ENCODE measurements at places on chromosomes 13 and 19.

DNA sequence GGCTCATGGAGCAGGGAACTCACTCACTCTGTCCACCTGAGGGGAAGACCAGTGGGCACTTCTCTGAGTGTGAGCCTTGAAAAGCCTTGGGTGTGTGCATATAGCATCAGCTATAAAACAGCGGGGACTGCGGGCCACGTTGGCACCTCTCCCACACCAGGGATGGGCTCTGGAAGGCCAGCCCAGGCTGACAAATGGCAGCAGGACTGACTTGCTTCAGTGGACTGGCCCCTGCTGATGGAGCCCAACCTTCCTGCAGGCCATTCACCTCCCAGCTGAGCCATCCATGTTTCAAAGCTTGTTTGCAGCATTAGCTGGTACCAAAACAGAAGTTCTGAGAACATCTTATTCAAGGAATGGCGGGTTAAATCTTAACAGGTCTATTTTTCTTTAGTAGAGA, 21.0 kb downstream of the TSHZ3 start:
- no peak for DNase-seq

GRCh38 chr13:20178156-20178555, 14.6 kb downstream of the GJB2 start:
- DNase-seq = no peak

- no peak for DNase-seq
These were observed 23.5 kb upstream of the MYDGF start for GRCh38 chr19:4693471-4694121.

DNA sequence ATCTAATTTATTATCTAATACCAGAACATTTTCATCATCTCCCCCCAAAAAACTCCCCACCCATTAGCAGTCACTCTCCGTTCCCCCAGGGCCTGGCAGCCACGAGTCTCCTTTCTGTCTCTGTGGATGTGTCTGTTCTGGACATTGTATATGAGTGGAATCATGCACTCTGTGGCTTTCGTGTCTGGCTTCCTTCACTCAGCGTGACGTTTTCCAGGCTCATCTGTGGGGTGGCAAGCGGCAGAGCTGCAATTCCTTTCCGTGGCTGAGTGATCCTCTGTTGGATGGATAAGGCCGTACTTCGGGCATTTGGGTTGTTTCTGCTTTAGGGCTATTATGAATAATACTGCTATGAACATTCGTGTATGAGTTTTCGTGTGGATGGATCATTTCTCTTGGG, 3.1 kb downstream of the AP2S1 start:
- DNase-seq = no peak

DNA sequence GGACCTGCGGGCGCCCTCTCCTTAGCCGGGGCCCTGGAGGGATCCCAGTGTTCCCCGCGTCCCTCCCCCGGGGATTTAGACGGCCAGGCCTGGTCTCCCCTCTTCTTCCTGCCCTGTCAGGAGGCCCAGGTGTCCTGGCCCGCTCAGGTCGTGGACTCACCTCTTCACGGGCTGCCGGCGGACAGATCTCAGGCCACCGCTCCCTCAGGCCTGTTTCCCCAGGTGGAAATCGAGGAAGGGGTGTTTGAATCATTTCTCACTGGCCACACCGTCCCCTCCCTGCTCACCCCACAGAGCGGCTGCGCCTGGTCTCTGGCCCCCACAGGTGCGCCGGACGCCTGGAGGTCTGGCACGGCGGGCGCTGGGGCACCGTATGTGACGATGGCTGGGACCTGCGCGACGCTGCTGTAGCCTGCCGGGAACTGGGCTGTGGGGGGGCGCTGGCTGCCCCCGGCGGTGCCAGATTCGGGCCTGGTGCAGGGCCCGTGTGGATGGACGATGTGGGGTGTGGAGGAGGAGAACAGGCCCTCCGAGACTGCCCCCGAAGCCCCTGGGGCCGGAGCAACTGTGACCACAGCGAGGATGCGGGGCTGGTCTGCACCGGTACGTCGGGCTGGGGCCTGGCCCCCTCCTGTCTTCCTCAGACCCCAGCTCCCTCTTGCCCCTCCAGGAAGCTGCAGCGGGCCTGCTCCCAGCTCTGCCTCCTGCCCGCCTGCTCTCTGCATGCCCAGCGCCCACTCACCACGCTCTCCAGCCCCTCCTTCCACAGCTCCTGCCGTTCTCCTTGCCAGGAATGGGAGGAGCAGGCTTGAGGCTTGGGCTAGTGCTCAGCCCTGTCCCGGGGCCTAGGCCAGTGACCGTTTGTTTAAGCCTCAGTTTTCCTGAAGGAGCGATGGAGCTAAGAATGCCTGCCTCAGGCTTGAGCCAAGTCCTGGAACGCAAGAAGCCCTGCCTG, 2.5 kb downstream of the SSC5D start:
- DNase-seq = no peak

DNA sequence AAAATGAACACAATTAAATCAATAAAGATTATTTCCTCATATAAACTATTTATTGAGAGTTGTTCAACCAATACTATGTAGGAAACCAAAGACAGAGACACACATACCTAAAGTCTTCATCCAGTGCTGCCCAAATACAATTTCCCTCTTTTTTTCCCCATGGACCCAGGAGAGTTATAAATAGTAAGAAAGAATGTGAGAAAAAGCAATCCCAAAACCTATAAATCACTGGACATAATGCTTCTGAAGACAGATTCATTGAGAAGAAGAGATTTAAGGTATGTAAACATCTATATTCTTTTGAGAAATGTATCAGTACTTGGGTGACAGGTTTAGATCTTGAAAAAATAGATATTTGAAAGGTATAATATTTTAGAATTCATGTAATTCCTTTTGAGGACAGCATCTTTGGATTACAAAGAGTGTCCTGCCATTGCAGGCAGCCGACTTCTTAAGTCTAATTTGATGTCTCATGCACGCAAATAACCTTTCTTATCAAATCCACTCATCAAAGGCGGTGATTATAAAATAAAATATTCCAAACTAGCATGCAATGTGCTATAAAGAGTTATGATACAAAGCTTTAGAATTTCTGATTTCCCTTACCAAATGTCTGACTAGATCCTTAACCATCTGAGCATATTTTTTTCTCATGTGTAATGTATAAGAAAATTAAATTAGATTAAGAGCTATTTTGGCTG, 739.4 kb downstream of the LIG4 start:
- no peak for DNase-seq

DNA sequence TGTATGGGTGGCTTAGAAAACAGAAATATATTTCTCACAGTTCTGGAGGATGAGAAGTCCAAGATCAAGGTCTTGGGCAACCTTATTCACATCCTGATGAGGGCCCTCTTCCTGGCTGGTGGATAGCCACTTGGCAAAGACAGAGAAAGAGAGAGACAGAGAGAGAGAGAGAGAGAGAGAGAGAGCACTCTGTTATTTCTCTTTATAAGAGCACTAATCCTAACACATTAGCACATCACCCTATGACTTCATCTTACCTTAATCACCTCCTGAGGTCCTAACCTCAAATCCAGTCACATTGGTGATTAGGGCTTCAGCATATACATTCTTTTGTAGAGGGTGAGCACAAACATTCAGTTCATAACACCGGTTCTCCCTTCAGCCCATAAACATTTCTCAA, 430.3 kb downstream of the EFNB2 start:
- no peak for DNase-seq

GRCh38 chr19:13997631-13997962, 8.5 kb downstream of the RFX1 start:
- peak; percentile 3 for DNase-seq

DNA sequence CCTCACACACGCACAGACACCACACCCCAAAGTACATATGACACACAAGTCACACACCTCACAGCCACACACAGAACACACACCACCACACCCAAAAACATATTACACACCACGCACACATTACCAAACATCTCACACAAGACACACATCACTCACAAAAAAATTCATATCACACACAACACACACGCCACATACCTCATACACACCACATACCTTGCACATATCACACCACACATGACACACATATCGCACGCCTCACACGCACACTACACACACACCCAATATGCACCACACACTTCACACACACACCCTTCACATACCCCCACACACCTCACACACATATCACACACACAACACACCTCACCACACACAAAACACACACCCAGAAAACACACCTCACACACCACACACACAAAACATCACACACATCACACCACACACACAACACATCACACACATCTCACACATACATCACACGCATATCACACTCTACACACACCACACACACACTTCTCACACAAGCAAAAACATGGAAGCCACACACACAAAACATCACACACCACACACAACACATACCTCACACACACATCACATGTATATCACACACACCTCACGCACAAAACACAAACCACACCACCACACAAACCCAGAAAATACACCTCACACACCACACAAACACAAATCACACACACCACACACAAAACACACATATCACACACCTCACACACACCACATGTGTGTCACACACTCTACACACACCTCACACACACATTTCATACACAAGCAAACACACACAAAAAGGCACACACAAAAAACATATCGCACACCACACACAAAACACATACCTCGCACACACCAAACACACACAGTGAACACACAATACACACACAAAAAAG, 132.1 kb downstream of the CRYL1 start:
- no peak for DNase-seq

- no peak for DNase-seq
These were observed 66.3 kb downstream of the MCF2L start for GRCh38 chr13:113035213-113035800.

DNA sequence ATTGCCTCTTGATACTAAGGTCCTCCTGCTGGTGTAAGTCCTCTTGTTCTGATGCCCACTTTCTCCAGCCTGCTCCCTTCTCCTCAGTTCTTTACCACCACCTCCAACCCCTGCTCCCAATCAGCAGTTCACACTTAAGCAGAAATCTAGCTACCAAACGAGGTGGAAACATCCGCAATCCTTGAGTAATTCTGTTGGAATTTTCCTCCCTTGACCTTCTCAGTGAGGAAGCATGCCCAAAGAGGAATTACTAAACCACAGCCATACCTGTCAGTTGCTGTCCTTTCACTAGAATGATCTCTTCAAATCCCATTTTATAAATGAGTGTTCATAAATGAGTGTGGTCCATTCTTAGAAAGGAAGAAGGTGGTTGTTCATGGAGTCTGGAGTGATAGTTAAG, 289.9 kb downstream of the DACH1 start:
- no peak for DNase-seq

GRCh38 chr19:50465000-50465399, 11.3 kb upstream of the EMC10 start:
- DNase-seq = no peak

DNA sequence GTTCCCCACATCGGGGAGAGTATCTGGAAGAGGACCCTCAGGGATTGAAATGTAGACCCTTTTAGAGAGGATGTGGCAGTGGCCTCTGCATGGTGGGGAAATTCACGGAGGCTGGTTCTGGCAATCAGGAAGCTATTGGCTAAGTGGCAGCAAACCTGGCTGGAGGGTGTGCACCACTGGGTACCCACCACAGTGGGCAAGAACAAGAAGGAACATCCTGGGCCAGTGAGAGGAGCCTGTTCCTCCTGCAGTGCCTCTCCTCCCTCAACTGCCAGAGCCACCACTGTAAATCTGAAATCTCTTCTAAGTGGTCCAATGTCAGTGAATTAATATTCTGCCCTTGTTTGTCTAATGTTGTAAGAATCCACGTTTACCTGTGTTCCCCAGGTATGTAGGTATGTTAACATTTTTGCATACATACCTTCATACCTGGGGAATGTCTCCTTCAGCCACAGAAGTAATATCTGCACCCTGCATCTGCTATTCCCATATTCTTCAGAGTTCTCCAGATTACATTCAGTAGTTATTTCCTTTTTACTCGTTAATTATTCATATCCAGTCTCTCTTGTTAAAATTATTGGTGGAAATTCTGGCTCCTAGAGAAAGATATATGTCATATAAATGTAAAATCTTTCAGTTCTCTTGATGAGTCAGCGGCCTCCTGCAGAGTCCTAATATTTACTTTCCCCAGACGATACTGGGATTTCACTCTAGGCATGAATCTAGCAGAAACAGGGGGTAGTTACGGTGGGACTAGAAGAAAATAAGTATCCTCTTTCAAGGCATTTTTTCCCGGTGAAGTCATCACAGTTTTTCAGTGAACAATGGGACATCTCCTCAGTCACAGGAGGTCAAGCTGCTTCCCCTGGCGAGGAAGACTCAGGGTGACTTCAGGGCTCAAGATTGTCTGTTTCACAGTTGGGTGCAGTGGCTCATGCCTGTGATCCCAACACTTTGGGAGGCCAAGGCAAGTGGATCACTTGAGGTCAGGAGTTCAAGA, 148.3 kb downstream of the MYO16 start:
- no peak for DNase-seq

DNA sequence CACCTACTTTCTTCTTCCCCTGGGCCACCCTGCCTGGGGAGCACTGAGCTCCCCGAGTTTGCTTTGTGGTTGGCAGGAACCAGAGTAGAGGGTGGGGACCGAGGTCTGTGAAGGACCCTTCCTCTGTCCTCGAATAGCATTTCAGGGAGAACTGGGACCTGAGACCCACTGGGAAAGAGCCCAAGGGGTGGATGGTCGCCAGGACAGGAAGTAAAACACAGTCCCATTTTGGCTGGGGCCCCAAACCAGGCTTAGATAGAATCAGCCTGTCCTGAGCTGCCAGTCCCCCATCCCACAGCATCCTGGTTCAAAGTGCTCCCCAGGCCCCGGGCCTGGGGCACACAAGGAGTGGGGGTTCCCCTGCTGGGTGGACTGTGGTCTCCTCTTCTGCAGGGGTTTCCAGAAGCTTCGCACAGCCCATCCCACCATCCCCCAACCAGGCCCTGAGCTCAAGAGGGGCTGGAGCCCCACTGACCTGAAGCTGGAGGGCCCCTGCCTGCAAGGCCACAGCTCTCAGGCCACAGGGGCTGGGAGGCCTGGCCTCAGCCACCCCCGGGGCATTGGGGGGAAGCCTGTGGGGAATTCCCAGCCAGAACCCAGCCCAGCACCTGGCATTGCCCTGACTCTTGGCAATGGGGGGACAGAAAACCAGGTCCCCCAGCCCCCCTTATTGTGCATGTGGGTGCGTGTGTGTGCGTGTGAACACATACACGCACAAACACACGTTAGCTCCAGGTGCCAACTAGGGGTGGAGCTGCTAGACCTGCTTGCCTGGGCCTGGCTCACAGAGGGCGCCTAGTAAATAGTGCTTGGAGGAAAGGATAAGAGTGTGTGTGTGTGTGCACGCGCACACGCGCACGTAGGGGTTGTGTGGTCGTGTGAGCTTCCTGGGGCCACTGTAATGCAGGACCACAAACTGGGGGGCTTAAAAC, 995 bp upstream of the MKNK2 start:
- DNase-seq = no peak

- DNase-seq = no peak
These were observed 1254.2 kb upstream of the SLC10A2 start for GRCh38 chr13:104320446-104320845.

DNA sequence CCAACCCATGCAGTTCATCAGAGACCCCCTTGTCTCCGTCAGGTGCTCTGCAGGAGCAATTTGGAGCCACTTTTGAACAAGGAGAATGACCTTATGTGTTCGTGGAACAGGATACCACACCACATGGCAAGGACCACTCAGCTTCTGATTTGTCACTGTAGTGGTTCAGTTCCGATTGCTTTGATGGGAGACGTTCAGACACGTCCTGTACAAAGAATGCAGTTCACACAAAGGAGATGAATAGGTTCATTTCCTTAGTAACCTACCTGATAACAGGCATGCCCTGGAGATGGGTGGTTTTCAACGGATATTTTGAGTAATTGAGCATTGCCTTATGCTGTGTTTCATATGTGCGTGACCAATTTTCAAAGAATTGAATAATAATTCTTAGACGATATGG, 17.2 kb downstream of the FGF9 start:
- DNase-seq = no peak

- DNase-seq = no peak
These were observed 17.6 kb downstream of the CLPTM1 start for GRCh38 chr19:44972802-44973201.

- no peak for DNase-seq
These were observed 20.3 kb upstream of the RNASEH2B start for GRCh38 chr13:50889317-50889716.

Data from HuH-7.5 (cell line).